ENCODE measurements at places on chromosomes 11 and 22.
A peak's percentile ranks its signal among the peaks of the same experiment; 100 is the strongest.

DNA sequence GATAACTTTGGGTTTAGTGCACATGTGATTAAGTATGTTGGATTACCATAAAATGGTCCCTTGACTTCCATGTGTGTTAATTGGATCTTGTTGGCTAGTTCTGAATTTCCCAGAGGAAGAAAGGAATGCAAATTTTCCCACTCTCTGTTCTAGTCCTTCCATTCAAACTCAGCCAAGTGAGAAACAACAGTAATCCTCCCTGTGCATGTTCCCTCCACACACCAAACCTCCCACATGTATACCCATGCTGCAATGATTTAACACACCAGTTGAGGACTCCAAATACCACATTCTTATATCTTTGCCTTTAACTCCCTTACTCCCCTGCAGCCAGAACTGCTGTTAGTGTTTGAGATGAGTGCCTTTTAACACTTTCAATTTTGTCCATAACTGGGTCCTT lies 1158.9 kb downstream of the DLG2 start:
- DNase-seq = no peak

DNA sequence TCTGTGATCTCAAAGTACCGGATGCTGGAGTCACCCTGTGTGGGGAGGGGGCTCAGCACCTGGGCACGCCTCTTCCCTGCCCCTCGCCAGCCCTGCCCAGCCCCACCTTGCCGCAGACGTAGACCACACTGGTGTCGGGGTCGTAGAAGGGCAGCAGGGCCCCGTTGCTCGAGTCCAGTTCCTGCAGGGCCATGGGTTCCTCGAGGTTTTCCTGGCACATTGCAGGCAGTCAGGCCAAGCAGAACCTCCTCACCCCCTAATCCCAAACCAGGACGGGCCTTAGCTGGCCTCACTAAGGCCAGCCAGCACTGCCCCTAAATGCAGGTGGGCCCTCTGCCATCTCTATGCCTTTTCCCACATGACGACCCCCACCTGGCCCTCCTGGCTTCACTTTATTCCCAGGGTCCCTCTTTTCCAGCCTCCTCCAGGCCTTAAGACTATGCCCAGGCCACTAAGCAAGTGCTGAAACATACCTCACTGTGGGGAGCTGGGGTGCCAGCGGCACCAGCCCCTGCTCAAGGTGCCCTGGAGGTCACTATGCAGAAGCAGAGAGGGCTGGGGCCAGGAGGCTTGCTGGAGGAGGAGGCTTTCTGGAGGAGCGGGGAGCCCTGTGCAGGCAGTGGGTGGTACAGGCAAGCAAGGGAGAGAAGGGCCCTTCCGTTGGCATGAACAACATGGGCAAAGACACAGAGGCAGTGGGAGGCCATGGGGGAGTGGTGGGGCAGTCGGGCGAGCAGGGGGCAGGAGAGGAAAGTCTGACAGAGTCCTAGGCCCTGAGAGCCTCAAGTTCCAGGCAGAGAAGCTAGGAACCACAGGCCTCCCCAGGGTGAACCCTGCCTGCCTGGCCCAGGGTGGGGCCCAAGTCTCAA lies 2.8 kb downstream of the CORO1B start:
- DNase-seq = no peak

DNA sequence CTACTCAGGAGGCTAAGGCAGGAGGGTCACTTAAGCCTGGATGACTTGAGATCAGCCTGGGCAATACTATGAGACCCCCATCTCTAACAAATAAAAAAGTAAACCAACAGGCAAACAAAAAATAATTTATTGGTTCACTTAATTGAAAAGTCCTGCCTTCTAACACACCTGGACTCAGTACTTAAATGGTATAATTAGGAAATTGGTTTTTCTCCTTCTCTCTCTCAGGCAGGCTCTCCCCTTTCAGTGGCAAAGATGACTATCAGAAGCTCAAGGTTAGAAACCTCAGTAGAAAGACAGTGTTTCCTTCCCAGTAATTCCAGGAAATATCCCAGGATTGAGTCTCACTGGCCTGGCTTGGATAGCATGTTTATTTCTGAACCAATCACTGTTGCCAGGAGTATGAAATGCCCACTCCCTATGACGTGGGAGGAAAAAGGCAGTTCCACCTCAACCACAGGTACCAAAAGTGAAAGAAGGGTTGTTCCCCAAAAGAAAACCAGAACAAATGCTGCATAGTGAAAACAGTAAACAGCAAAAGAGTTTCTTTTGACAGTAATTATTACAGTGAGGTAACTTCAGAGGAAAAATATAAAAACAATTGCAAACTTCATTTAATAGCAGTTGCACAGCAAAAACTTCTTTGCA lies 56.3 kb upstream of the SOX6 start:
- no peak for DNase-seq

DNA sequence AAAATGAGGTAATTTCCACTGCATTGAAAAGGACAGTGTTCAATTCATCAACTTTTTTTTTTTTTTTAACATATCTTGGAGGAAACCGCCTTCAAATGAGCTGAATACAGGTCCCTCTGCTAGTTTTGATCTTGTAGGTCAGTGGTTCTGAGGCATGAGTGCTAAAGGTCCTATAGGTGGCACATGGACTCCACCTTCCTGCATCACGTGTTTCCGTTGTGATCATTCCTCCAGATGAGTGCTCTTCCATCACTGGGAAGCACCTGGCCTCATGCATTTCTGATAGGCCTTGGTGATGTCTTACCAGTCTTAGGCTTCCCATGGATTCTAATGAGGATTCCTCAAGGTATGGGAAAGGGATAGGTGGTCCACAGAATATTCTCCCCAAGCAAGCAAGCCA lies 37.8 kb downstream of the FDX1 start:
- DNase-seq = no peak

- DNase-seq = no peak
Observed at GRCh38 chr22:40484906-40485669, 114.7 kb downstream of the SGSM3 start.

DNA sequence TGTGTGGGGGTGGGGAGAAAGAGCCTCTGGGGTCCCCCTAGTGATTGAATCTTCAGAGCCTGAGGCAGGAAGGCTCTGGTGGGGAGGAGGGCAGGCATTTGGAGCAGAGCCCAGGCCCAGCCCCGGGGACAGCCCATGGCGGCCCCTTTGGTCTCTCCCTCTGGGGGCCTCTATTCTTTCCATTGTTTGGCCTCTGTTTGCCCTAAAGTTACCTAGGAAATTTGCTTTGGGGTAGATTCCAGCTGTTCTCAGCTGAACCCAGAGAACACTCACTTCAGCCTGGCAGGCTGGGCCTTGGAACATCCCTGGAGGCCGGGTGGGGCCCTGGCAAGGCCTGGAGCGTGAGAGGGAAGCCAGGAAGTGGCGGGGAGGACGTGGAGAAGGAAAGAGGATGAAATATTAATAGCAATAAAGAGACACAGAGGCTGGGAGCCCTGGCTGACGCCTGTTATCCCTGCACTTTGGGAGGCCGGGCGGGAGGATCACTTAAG lies 22.9 kb upstream of the A4GALT start:
- no peak for DNase-seq

DNA sequence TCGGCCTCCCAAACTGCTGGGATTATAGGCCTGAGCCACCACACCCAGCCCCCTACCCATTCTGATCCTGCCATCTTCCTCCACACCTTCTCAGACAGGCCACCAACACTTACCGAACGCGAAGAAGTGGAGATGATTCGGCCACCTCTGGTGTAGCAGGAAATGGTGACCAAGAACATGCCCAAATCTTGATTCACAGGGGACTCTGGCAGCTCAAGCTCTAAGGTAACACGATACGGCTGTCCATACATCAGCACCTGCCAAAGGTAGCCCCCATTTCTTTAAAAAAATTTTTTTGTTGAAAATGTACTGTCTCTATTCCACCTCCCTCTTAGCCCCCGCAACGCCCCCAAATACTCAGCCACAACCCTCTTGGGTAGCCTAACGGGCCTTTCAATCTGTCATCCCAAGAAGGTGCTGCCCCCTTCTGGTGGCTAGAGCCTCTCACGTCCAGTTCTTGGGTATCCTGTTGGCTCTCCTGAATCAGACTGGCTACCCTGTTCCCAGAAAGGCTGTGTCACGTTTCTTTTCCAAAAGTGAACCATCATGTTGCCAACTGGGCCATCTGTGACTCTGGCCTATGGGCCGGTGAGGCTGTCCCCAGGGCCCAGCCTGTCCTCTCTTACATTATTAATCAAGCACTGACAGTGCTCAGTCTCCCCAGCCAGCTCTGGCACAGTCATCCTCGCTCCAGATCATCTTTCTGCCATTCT lies 5.3 kb upstream of the LRRN4CL start:
- peak; percentile 61 for DNase-seq

GRCh38 chr11:68684385-68685356 lies at the start of gene GAL:
Gene GAL, plus strand, starts transcription at chr11:68684544. Its CDS starts 380 bp downstream, at chr11:68684924.
- DNase-seq = no peak

DNA sequence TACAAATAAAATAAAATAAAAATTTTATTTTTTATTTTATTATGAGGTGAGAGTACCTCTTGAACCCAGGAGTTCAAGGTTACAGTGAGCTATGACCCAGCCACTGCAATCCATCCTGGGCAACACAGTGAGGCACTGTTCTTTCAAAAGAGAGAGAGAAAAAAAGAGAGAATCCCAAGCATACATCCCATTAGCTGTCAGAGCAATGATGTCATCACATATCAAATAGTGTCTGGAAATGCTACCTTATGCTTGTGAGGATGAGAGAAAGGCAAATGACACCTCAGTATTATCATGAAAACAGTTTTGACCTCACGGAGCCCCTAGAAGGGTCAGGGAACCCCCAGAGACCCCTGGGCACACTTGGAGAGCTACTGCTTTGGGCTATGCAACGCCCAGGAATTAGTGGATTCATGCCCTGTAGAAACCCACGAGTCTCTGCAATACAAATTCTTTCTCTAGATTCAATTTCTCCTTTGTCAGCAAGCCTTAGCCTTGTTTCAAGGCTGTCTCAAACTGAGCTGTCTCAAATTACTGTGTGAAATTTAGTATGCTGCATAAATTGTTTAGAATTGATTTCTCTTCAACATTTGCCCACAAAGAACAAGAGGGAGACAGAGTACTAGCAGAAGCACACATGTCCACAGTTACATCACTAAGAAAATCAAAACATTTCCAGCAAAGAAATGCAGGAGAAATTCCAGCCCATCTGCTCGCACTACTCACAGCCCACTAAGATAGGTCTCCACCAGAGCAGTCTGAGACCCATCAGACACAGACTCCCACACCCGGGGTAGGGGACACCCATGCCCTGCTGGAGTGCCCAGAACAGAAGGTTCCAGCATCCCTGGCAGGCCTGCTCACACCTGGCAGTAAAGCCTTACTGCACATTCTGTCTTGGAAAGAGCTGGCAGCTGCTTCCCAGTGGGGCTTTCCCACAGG lies 18.1 kb downstream of the DGCR2 start:
- DNase-seq = no peak

GRCh38 chr11:94198718-94199117 lies 70.1 kb downstream of the PANX1 start:
- DNase-seq = no peak

DNA sequence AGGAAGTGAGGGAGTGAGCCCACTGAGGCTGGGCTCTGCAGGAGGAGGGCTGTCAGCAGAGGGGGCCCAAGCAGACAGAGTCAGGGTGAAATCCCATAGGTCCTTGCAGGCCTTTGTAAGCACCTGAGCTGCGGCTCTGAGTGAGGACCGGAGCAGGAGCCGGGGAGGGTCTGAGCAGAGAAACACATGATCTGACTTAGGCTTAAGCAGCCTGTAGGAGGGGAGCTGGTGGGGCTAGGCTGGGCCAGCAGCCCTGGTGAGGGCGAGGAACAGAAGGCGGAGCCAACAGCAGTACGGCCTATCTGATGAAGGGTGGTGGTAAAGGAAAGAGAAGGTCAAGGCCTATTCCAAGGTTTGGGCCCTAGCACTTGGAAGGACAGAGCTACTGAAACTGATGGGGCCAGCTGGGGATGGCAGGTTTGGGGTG lies 26.9 kb upstream of the CBX7 start:
- DNase-seq = no peak

- no peak for DNase-seq
Observed at GRCh38 chr11:11027288-11027687, 169.4 kb upstream of the ZBED5 start.

- DNase-seq = no peak
Observed at GRCh38 chr11:22225190-22225589, 32.3 kb downstream of the ANO5 start.

GRCh38 chr22:29758068-29758622 lies 8.7 kb downstream of the ZMAT5 start:
- DNase-seq = no peak
